ENCODE measurements at places on chromosomes 3 and 15.

GRCh38 chr15:41735046-41735445, 39.2 kb upstream of the MAPKBP1 start:
- DNase-seq = no peak

GRCh38 chr3:113623324-113623723, 73.1 kb downstream of the USF3 start:
- DNase-seq = no peak

GRCh38 chr3:40237889-40238571, 71.5 kb upstream of the EIF1B start:
- DNase-seq = peak; percentile 12

DNA sequence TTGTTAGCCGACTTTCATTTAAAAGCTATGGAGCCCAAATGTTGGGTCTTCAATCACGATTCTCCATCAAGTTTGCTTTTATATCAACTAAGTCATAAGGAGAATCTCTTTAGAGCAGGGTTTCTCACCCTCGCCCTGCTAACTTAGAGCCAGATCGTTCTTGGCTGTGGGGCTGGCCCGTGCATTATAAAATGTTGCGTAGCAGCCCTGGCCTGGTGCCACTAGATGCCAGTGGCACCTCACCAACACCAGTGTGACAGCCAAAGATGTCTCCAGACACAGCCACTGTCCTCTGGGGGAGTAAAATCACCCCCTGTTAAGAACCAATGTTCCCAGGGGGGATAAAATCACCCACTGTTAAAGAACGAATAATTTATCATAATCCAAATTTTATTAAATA, 226.1 kb downstream of the OCA2 start:
- no peak for DNase-seq

DNA sequence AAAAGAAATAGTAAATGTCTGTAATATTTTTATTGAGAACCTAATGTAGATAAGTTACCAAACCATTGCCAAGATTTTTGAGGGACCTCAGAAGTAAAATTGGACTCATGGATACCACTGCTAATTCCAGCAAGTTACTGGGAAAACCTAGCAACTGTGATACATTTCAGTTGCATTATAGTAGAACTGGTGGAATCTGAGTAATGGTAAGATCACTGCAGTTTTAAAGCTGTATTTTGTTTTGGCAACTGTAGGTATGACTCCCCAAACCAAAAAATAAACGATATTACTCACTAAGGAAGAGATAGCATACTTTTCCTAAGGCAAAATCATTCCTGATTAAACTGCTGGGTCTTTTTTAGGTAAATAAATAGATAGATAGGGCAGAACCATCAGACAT, 54.0 kb downstream of the ARMC8 start:
- DNase-seq = peak; percentile 17

DNA sequence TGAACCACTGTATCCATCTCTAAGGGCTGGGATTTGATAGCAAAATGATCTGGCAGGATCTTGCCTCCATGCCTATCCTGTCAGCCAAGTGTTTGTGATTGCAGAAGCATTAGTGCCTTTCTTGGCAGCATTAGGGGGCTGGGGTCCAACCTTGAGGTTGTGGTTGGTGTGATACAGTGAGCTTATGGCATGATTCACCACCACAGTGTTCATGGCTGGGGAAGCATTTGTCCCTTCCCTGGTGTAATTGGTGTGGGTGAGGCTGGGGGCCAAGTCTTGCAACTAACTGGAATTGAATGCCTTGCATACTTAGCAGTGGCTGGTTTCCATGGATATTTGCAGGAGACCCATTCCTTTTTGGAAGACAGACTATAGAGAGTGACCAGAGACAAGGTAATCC, 271.0 kb upstream of the TBL1XR1 start:
- DNase-seq = peak; percentile 98

- no peak for DNase-seq
These were observed 77.2 kb upstream of the TRPM1 start for GRCh38 chr15:31178705-31179104.

- no peak for DNase-seq
These were observed 66.2 kb downstream of the MCTP2 start for GRCh38 chr15:94297558-94297957.

DNA sequence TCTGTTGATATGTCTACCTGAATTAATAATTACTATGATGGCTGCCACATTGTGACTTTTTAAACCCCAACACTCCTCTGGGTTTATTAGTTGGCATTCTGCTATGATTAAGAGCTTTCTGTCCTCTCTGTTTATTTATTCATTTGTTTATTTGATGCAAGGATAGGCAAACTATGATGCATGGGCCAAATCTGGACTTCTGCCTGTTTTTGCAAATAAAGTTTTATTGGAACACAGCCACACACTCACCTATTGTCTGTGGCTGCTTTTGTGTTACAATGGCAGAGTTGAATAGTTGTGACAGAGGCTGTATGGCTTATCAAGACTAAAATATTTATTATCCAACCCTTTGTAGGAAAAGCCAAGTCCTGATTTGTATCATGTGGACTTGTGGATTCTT, 48.3 kb upstream of the C3orf80 start:
- no peak for DNase-seq

- peak; percentile 54 for DNase-seq
These were observed 37.6 kb upstream of the SLC9A9 start for GRCh38 chr3:143885780-143886427.

GRCh38 chr15:78065973-78066946, 11.3 kb downstream of the TBC1D2B start:
- DNase-seq = no peak

DNA sequence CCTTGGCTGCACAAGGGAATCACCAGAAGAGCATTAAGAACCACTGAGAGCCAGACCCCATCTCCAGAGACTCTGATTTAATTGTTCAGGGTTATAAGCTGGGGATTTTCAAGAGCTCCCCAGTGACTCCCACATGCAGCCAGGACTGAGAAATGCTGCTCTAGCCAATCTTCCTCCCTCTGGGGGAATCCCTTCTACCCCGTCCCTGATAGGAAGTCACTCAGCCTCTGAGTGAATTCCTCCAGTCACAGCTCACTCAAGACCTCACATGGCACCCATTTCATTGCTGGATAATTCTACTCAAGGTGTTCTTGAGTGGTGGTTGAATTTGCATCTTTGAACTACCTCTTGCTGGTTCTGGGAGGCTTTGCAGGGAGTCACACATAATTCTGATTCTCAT, 10.7 kb downstream of the CCR3 start:
- DNase-seq = no peak

GRCh38 chr3:20324664-20325478, 138.9 kb upstream of the SGO1 start:
- peak; percentile 13 for DNase-seq

DNA sequence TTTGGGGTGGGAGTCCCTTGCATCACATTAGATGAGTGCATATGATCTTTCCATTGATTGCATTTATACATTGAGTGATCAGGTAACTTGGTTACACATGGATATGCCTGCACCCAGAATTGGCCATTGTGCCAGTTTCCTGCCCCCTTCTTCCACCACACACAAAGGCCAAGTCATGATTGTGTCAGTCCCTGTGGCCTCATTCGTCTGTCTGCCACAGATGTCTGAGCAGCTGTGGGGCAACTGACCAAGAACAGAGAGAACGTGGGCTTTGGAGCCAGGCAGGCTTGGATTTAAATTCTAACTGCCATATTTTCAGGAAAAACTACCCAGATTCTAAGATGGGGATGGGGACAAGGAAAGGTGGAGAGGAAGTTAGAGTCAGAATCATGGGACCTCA, 27.0 kb downstream of the CCNL1 start:
- no peak for DNase-seq

DNA sequence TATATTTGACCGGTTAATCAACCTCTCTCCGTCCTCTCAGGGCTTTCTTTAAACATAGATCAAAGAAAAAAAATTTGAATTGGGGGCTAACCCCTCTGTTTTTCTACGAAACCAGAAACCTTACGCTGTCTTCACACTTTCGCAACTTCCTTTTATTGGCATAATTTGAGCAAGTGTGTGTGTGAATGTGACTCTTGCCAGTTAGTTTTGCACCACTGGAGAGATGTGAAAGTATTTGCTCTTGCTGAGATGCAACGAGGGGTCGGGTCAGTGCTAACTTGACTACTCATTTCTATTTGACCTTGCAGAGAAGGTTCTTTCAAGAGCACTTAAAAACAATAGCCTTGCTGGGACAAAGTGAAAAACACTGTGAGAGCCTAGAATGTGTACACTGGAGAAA, 81.2 kb downstream of the FAM43A start:
- no peak for DNase-seq

- DNase-seq = no peak
These were observed 11.6 kb downstream of the SEC61A1 start for GRCh38 chr3:128063865-128064264.

GRCh38 chr3:152835601-152836102, 721 bp downstream of the P2RY1 start:
- peak; percentile 13 for DNase-seq

GRCh38 chr3:152362086-152362485, 93.4 kb downstream of the MBNL1 start:
- no peak for DNase-seq

DNA sequence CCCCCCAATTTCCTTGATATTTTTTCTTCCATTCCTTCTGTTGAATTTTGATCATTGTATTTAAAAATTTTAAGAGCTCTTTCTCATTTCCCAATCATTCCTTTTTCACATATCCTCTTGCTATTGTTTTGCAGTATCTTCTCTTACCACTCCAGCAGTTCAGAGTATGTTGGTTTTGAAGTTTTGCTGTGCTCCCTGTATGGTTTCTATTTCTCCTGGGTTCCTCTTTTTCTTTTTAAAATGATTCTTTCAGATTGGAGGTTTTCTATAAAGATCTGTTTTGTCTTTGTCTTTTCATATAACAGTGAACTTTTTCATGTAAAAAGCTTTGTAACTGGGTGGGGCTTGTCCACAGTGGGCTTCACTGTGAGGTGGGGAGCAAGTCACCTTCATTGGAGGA, 12.8 kb downstream of the USP3 start:
- no peak for DNase-seq

- no peak for DNase-seq
These were observed 62.6 kb upstream of the PRR20G start for GRCh38 chr3:127350172-127351050.

DNA sequence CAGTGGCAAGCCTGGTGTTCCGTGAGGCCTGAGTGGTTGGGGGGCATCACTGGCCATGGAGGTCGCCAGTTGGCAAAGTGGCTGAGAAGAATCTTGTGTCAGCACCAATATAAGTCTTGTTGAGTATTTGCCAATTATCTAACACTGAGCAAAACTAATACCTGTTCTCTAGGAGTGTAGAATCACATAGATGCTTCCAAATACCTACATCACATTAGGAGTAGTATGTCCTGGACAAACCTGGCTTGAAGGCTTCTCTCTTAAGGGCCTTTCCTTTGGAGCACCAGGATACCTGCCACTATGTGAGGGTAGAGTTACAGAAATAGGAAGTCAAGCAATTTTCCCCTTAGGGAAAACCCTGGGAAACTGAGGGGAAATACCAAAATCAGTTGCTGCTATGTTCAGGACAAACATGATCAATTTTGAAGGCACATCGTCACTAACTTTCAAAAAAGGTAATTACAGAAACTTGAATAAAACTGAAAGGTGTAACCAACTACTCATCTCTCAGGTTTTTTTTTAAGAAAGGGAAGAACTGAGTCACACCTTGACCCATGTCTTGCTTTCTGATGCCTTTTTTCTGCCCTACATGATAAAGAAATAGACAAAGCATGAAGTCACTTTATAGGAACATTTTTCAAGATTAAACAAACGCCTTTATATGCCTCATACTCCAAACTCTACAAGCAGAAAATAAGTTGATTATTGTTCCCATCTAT, 100.4 kb downstream of the IMPG2 start:
- DNase-seq = no peak

DNA sequence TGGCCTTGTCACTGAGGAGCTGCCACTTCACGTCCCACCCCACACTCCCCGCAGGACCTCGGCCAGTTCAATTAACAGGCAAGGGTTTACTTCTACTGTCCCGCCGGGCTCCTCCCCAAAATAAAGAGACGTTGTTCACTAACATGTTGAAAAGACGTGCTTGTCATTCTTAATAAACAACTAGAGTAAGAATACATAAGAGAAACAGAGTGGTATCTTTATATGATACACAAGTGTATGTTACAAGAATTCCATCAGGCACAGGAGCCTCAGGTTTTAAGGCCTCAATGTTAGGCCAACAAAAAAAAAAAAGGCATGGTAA, 326 bp upstream of the IMPDH2 start:
- DNase-seq = no peak

- no peak for DNase-seq
These were observed 481 bp upstream of the CRYBG3 start for GRCh38 chr3:97821287-97821773.

- DNase-seq = no peak
These were observed 33.5 kb upstream of the TRAK1 start for GRCh38 chr3:42057561-42058211.

- no peak for DNase-seq
These were observed 8.6 kb downstream of the NDUFB4 start for GRCh38 chr3:120604784-120605183.

GRCh38 chr15:58529041-58529440, 97.2 kb downstream of the LIPC start:
- DNase-seq = no peak

DNA sequence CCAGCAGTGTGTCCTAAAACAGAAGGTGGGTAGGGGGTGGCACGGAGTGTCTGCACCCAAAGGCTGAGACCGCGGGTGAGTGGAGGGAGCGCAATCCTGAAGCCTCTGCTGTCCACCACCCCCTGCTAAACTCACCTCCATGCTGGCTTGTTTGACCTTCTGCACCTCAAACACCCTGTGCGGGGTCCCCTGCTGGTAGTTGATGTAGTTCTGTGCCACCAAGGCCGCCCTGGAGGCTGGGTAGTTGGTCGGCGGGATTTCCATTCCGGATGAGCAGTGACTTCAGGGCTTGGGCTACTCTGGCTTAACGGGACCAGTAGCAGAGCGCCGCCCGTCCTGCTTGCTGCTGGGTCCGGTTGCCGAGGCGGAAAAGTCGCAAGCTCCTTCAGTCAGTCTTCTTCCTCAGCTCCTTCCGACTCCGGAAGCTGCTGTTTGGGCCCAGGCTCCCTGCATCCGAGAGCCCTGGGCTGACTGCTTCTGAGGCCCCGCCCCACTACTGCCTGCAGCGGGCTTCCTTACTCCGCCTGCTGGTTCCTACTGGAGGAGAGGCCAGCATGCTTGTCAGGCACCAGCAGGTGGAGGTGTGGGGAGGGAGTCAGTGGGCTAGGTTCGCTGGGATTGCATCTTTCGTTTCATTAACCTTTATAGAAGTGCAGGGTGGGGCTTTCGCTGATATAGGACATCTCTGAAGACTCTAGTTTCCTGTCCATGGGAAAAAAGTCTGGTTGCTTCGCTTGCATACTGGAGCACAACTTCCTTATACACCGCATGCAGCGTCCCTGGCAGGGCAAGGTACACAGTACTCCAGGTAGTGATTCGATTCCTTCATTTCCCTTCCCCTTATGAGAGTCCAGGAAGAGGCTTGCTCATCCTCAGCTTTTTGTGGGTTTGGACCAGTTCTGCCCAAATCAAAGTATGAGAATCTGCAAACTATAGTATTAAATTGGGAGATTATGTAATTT, at the start of gene LXN:
TSS of gene LXN (minus strand) at position 434 of the 962 bp plus-strand sequence. CDS start at position 264, 170 bp downstream.
- peak; percentile 74 for DNase-seq
